ENCODE measurements at places on chromosomes 16 and 17. TPM values are rescaled to one million over a fixed set of nuclear protein-coding genes. Genes with fewer than 3 reads are reported as not detected.

Gene TAF15
- 92.2 TPM for total RNA-seq

Gene ZP2
- total RNA-seq = not detected

Gene UMOD
- 637 TPM for total RNA-seq

Gene CCL7
- not detected for total RNA-seq

Gene HS3ST4
- total RNA-seq = 0.12 TPM

Gene TAC4
- total RNA-seq = not detected

Gene NUDT7
- total RNA-seq = 9.3 TPM

Gene TEX19
- total RNA-seq = not detected

Gene KRTAP1-5
- total RNA-seq = not detected

Gene TEDC2
- total RNA-seq = 10.8 TPM

Gene SDR42E1
- total RNA-seq = 8.9 TPM

Gene EXOC3L1
- total RNA-seq = 11.6 TPM

Gene CD300E
- 1.1 TPM for total RNA-seq

Gene FBXW10B
- total RNA-seq = 0.41 TPM

Gene SAMD14
- total RNA-seq = 7.1 TPM

Gene TBC1D3
- not detected for total RNA-seq

Gene CKLF
- total RNA-seq = 36.8 TPM

Gene B4GALNT2
- 1.5 TPM for total RNA-seq

Gene KREMEN2
- total RNA-seq = 2.9 TPM

Gene MYLK3
- total RNA-seq = 15.2 TPM

Gene SMIM22
- 10.1 TPM for total RNA-seq

Gene TBC1D3E
- not detected for total RNA-seq

Gene TNS4
- total RNA-seq = 0.35 TPM

Gene OTOP3
- total RNA-seq = not detected

Gene PPY
- not detected for total RNA-seq

Gene OR1F1
- not detected for total RNA-seq

Gene STX1B
- total RNA-seq = 2.6 TPM

Gene NXPH3
- 0.93 TPM for total RNA-seq

Gene SNX20
- 2.2 TPM for total RNA-seq

Gene ASIC2
- 4.5 TPM for total RNA-seq

Gene DRC3
- 12.6 TPM for total RNA-seq

Gene B9D1
- total RNA-seq = 32.5 TPM

Gene CIBAR2
- total RNA-seq = not detected

Gene KRTAP2-1
- total RNA-seq = not detected

Gene ATF7IP2
- 15.8 TPM for total RNA-seq

Gene FBXL16
- total RNA-seq = 0.93 TPM

Gene CLEC18C
- total RNA-seq = 32.6 TPM

Gene DPEP2
- total RNA-seq = 2.7 TPM

Gene SMTNL2
- total RNA-seq = 95.6 TPM

Gene FAM234A
- total RNA-seq = 70.0 TPM

Gene OR3A1
- total RNA-seq = 0.29 TPM

Gene SDR42E2
- 0.18 TPM for total RNA-seq

Gene WSCD1
- total RNA-seq = 20.4 TPM

Gene PRAC2
- not detected for total RNA-seq

Gene CARD14
- total RNA-seq = 0.82 TPM

Gene SEPTIN1
- 0.41 TPM for total RNA-seq

Gene ATP2A1
- 157 TPM for total RNA-seq

Gene APOH
- total RNA-seq = not detected

Gene KRT36
- not detected for total RNA-seq

Gene AANAT
- 0.41 TPM for total RNA-seq

Gene CDH16
- 479 TPM for total RNA-seq

Gene LPO
- not detected for total RNA-seq

Gene CTRB2
- not detected for total RNA-seq
